Activated CD8-positive, alpha-beta memory T cell treated with anti-CD3 and anti-CD28 coated beads, Interleukin-2, amount 10 ng/mL, durations not matched to agents 7 days and 5 days (primary cell): ENCODE measurements at places on chromosomes 5 and 9. TPM values are rescaled to one million over a fixed set of nuclear protein-coding genes. Genes with fewer than 3 reads are reported as not detected.

- H3K4me3 ChIP-seq, result no peak overlapping the region
- H3K4me1 ChIP-seq, result peaks cover 15% of the 10 kb centered on the region
- H3K27ac ChIP-seq, result no peak overlapping the region
- no peak for DNase-seq
- peaks cover 41% of the 10 kb centered on the region for H3K36me3 ChIP-seq
These were observed 13.8 kb downstream of the LEAP2 start for GRCh38 chr5:132887283-132887682.

The MYOT gene
- not detected for total RNA-seq

DNA sequence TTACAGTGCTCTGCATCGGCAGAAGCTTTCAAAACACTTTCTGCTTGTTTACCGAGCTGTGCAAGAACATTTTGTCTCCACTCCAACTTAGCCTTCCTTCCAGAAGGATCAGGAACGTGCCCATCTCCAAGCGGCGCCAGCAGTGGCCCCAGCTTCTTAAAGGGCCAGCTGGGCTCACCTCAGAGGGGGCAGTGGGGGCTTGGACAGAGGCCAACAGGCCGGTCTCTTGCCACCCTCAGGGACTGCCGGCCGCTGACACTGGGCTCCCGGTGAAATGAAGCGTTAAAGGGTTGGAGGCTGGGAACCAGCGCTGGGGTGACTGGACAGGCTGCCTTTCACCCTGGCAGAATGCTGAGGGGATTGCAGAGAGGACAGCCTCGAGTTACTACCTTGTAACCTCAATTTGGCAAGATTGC lies 67.0 kb upstream of the RNU6ATAC start:
- H3K4me1 ChIP-seq, result no peaks in the 10 kb centered on the region
- H3K36me3 ChIP-seq, result no peaks in the 10 kb centered on the region
- H3K27ac ChIP-seq, result no peak overlapping the region
- H3K4me3 ChIP-seq, result no peak overlapping the region
- DNase-seq, result no peak

- no peak overlapping the region for H3K27ac ChIP-seq
- H3K4me3 ChIP-seq, result no peak overlapping the region
- no peak for DNase-seq
- peaks cover 2% of the 10 kb centered on the region for H3K36me3 ChIP-seq
- peaks cover 2% of the 10 kb centered on the region for H3K27me3 ChIP-seq
These were observed 42.4 kb upstream of the ELL2 start for GRCh38 chr5:96004087-96004486.

The CDX1 gene
- total RNA-seq, result not detected

The LCN6 gene
- not detected for total RNA-seq

GRCh38 chr5:75381456-75381855 lies 44.4 kb downstream of the HMGCR start:
- DNase-seq, result no peak
- H3K27me3 ChIP-seq, result no peaks in the 10 kb centered on the region
- peaks cover 25% of the 10 kb centered on the region for H3K36me3 ChIP-seq
- no peak overlapping the region for H3K4me3 ChIP-seq

DNA sequence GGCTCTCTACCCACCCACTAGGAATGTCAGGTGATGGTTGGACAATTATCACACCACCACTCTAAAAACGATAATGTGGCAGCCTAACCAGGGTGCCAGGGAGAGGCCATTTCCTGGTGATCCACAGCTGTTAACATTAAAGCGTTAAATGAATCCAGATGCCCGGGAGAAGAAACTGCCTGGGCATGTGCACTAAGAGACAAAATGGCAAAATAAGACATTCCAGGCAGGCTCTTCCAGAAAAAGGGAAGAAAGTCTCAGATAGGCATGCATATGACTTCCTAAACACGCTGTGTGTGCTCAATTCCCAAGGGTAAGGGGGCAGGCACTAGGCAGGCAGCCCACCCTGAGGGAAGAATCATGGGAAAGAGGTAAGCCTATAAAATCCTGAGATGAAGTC lies 4.6 kb upstream of the TXN start:
- H3K27me3 ChIP-seq, result peaks cover 24% of the 10 kb centered on the region
- H3K36me3 ChIP-seq, result no peaks in the 10 kb centered on the region
- no peak overlapping the region for H3K27ac ChIP-seq
- H3K4me1 ChIP-seq, result peaks cover 17% of the 10 kb centered on the region
- H3K4me3 ChIP-seq, result no peak overlapping the region

- DNase-seq, result no peak
- peaks cover 14% of the 10 kb centered on the region for H3K27me3 ChIP-seq
- no peaks in the 10 kb centered on the region for H3K4me1 ChIP-seq
- no peak overlapping the region for H3K27ac ChIP-seq
- H3K36me3 ChIP-seq, result no peaks in the 10 kb centered on the region
- no peak overlapping the region for H3K4me3 ChIP-seq
These were observed 172.8 kb upstream of the PLCXD3 start for GRCh38 chr5:41683181-41683580.

DNA sequence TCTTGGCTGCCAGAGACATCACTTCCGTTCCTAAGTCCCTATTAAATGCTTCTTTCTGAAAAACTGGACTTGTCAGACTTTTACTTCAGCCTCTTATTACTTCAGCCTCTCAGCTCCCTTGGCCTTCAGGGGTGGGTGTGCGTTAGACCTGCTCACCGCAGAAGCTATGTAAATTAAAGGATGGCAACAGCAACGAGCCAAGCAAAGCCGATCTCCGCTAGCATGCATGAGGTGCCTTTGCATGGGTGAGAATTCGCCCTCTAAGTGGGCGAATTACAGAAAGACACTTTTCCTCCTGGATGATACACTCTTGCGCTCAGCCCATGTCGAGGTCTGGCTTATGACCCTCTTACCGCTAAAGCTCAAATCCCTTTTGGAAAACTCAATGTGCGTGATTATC lies 10.9 kb upstream of the IL3 start:
- peaks cover 5% of the 10 kb centered on the region for H3K4me1 ChIP-seq
- no peak overlapping the region for H3K27ac ChIP-seq
- DNase-seq, result no peak
- no peaks in the 10 kb centered on the region for H3K36me3 ChIP-seq
- H3K27me3 ChIP-seq, result peaks cover 11% of the 10 kb centered on the region

- no peak overlapping the region for H3K4me3 ChIP-seq
- no peaks in the 10 kb centered on the region for H3K27me3 ChIP-seq
- H3K27ac ChIP-seq, result no peak overlapping the region
These were observed 476.1 kb upstream of the PTPRD start for GRCh38 chr9:11088821-11089374.

GRCh38 chr5:125198270-125198974 lies 452.0 kb upstream of the ZNF608 start:
- no peak overlapping the region for H3K27ac ChIP-seq
- H3K36me3 ChIP-seq, result no peaks in the 10 kb centered on the region
- no peaks in the 10 kb centered on the region for H3K4me1 ChIP-seq
- H3K4me3 ChIP-seq, result no peak overlapping the region
- no peaks in the 10 kb centered on the region for H3K27me3 ChIP-seq

The IFNA13 gene
- not detected for total RNA-seq

DNA sequence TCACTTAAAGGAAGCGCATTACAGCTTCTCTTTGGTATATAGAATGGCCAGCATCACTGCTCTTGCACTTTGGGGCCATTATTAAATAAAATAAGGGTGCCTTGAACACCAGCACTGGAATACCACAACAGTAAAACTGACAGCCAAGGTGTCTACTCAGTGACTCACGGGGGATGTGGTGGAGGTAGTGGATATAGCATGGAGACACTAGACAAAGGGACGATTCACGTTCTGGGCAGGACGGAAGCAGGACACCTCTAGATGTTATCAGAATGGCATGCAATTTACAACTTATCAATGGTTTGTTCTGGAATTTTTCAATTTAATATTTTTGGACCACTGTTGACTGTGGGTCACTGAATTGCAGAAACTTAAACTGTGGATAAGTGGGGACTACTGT lies 32.9 kb upstream of the PDE8B start:
- no peaks in the 10 kb centered on the region for H3K36me3 ChIP-seq
- H3K27me3 ChIP-seq, result peaks cover 41% of the 10 kb centered on the region
- no peak overlapping the region for H3K27ac ChIP-seq

DNA sequence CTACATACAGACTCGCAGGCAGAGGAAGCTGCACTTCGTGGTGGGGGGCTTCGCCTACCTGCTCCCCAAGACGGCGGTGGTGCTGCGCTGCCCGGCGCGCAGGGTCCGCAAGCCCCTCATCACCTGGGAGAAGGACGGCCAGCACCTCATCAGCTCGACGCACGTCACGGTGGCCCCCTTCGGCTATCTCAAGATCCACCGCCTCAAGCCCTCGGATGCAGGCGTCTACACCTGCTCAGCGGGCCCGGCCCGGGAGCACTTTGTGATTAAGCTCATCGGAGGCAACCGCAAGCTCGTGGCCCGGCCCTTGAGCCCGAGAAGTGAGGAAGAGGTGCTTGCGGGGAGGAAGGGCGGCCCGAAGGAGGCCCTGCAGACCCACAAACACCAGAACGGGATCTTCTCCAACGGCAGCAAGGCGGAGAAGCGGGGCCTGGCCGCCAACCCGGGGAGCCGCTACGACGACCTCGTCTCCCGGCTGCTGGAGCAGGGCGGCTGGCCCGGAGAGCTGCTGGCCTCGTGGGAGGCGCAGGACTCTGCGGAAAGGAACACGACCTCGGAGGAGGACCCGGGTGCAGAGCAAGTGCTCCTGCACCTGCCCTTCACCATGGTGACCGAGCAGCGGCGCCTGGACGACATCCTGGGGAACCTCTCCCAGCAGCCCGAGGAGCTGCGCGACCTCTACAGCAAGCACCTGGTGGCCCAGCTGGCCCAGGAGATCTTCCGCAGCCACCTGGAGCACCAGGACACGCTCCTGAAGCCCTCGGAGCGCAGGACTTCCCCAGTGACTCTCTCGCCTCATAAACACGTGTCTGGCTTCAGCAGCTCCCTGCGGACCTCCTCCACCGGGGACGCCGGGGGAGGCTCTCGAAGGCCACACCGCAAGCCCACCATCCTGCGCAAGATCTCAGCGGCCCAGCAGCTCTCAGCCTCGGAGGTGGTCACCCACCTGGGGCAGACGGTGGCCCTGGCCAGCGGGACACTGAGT lies 255.9 kb downstream of the SAXO1 start:
- no peak overlapping the region for H3K27ac ChIP-seq
- no peak overlapping the region for H3K4me3 ChIP-seq
- no peak for DNase-seq
- no peaks in the 10 kb centered on the region for H3K27me3 ChIP-seq
- no peaks in the 10 kb centered on the region for H3K36me3 ChIP-seq

The GPR151 gene
- not detected for total RNA-seq

- no peak overlapping the region for H3K4me3 ChIP-seq
- no peaks in the 10 kb centered on the region for H3K27me3 ChIP-seq
- no peaks in the 10 kb centered on the region for H3K4me1 ChIP-seq
- no peaks in the 10 kb centered on the region for H3K36me3 ChIP-seq
- DNase-seq, result no peak
- H3K27ac ChIP-seq, result no peak overlapping the region
These were observed 221.2 kb downstream of the TMEM167A start for GRCh38 chr5:82855893-82856550.

- H3K4me3 ChIP-seq, result peak overlapping the region; percentile 49
- no peaks in the 10 kb centered on the region for H3K36me3 ChIP-seq
- H3K27ac ChIP-seq, result no peak overlapping the region
- H3K27me3 ChIP-seq, result peaks cover 35% of the 10 kb centered on the region
- H3K4me1 ChIP-seq, result peaks cover 4% of the 10 kb centered on the region
- no peak for DNase-seq
These were observed 149.1 kb upstream of the KLF4 start for GRCh38 chr9:107638521-107639310.

- no peak for DNase-seq
- H3K4me1 ChIP-seq, result no peaks in the 10 kb centered on the region
- H3K36me3 ChIP-seq, result no peaks in the 10 kb centered on the region
- no peak overlapping the region for H3K4me3 ChIP-seq
These were observed 191.8 kb downstream of the PRR16 start for GRCh38 chr5:120655828-120656435.
